Daoy (cell line): ENCODE measurements at places on chromosomes 6 and 20. TPM values are rescaled to one million over a fixed set of nuclear protein-coding genes. Genes with fewer than 3 reads are reported as not detected.
A peak's percentile ranks its signal among the peaks of the same experiment; 100 is the strongest.

GRCh38 chr6:134077301-134077700 is 24.9 kb upstream of the SLC2A12 start:
- peak; percentile 62 for DNase-seq

PLAGL1 gene
- 2.6 and 5.5 TPM in 2 replicates for total RNA-seq

GRCh38 chr6:7243179-7243981 is 69.6 kb downstream of the SSR1 start:
- DNase-seq = peak; percentile 51

DNA sequence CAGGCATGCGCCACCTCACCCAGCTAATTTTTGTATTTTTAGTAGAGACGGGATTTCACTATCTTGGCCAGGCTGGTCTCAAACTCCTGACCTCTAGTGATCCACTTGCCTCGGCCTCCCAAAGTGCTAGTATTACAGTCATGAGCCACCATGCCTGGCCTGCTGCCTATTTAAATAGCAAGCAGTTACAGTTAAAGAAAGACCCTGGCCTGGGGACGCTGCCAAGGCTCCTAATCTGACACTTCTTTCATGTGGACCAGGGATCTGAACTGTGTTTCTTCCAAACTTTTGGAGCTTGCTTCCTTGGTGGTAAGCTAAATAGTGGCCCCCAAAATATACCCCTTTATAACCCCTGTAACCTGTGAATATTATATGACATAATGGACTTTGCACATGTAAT is 15.3 kb downstream of the PPARD start:
- no peak for DNase-seq

GRCh38 chr6:161029195-161029809 is 37.7 kb downstream of the MAP3K4 start:
- DNase-seq = peak; percentile 36

DNA sequence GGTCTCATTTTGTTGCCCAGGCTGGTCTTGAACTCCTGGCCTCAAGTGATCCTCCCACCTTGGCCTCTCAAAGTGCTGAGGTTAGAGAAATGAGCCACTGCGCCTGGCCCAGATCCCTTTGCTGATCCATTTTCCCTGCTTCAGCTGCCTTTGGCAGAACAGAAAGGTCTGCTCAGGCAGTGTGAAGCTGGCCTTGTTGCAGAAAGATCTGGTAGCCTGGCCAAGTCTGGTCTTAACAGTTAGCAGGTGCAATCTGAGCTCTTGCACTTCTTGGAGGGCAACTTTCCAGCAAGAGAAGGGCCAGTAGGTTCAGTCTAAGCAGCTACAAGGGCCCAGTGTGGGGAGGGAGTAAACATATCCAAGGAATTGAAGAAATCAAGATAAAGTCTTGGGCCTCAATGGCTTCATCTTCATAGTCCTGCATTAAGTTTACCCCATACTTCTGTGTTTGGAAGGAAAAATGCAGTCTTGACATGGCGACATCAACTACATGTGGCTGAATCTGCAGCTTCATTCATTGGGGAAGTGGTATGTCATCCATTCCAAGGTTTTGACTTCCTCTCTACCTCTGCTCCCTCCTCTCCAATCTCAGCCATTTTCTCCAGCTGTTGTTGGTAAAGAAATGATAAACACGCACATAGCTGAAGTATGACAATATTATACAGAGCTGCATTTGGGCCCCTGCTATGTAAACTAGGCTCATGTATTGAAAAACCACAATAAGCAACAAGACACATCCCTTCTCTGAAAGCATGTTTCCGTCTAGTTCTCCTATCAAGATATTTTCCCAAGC is 39.0 kb upstream of the NEDD9 start:
- no peak for DNase-seq

- DNase-seq = no peak
Observed at GRCh38 chr6:104640150-104640700, 219.5 kb downstream of the HACE1 start.

ZNF343 gene
- total RNA-seq = 10.5 and 13.8 TPM in 2 replicates

EYA2 gene
- 1.7 and 3.8 TPM in 2 replicates for total RNA-seq

PNPLA1 gene
- total RNA-seq = not detected in 2 replicates

GRCh38 chr6:22071270-22072041 is 225.4 kb downstream of the PRL start:
- peak; percentile 63 for DNase-seq

GRCh38 chr6:45896783-45897441 is 118.7 kb downstream of the CLIC5 start:
- DNase-seq = peak; percentile 77

GRCh38 chr6:90471263-90471662 is 115.6 kb downstream of the MAP3K7 start:
- DNase-seq = no peak

RNF39 gene
- 0.57 TPM in 1 of 2 replicates, not detected in the other for total RNA-seq

DNA sequence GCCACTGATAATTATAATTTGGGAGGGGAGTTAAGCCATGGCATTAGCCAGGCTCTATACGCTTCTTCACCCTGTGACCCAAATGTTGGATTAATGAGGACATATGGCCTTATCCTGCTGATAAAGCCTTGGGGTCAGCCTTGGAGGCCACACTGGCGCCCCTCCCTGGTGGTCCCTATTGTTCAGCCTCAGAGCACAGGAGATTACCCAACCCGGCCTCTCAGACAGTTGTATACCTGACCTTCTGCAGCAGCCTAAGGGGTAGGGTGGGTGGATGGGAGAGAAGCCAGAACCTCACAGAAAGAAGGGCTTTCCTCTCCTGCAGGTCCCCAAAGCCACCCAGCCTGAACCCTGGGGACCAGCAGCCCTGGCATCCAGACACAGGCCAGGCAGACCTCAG is 76.8 kb downstream of the LINC00237 start:
- no peak for DNase-seq

TPBG gene
- 24.7 and 33.2 TPM in 2 replicates for total RNA-seq

- no peak for DNase-seq
Observed at GRCh38 chr6:48036316-48036715, 74.7 kb downstream of the PTCHD4 start.

DNA sequence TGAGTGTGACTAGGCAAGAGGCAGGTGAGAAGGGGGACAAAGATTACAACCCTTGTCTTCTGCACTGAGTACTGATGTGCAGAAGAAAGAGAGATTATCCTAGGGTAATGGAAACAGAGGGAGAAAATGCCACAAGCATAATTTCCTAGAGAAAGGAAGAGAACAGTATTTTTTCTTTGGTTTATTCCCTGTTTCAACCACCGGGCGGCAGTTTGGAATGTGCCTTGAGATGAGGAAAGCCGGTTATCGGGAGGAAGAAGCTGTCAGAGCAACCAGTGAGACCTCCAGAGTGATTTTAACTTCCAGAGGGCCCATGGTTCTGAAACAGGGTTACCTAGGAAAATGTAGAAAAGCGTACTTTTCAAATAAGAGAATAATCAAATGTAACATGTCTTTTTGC is 121.4 kb downstream of the REV3L start:
- DNase-seq = peak; percentile 28

RBM24 gene
- 7.9 and 12.5 TPM in 2 replicates for total RNA-seq

GRCh38 chr20:60481743-60482133 is 523.5 kb downstream of the CDH26 start:
- no peak for DNase-seq
